ENCODE measurements at places on chromosomes 16 and 17. TPM values are rescaled to one million over a fixed set of nuclear protein-coding genes. Genes with fewer than 3 reads are reported as not detected.

GRCh38 chr17:41360296-41360995, 9.2 kb downstream of the KRT33B start:
- no peak for DNase-seq

The BTBD17 gene
- total RNA-seq, result not detected

DNA sequence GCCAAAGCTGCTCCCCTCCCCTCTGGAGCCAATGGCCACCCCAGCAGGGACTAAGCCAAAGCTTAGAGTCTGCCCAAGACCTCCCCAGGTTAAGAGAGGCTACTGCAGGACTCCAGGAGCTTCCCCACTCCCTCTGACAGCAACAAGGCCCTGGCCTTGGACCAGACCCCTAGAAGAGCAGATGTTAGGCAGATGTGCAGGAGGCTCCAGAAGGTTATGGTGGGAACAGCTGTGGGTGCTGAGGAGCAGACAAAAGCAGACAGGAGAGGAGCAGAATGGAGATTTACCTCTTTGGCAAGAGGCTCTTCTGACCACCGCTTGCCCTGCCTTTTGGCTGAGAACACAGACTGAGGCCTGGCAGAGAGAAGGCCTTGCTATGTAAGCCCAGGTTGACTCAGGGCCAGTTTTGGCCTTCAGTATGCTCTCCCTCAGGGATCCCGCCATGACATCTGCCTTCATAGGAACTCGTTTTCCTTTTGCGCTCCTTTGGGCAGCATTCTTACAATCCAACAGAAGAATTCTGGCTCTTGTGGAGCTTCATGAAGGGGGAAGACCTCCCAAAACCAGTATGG, 113.0 kb downstream of the RBFOX3 start:
- no peak for DNase-seq

The HS3ST3A1 gene
- 2.5 TPM for total RNA-seq

The GRN gene
- 55.6 TPM for total RNA-seq

- no peak for DNase-seq
Measured at GRCh38 chr16:26441178-26441577, 625.5 kb upstream of the C16orf82 start.

- peak; percentile 57 for DNase-seq
Measured at GRCh38 chr16:50781043-50781442, 39.2 kb downstream of the CYLD start.

The HOXB1 gene
- not detected for total RNA-seq

Data from natural killer cell (primary cell).